ENCODE measurements at places on chromosomes 2 and 18.

DNA sequence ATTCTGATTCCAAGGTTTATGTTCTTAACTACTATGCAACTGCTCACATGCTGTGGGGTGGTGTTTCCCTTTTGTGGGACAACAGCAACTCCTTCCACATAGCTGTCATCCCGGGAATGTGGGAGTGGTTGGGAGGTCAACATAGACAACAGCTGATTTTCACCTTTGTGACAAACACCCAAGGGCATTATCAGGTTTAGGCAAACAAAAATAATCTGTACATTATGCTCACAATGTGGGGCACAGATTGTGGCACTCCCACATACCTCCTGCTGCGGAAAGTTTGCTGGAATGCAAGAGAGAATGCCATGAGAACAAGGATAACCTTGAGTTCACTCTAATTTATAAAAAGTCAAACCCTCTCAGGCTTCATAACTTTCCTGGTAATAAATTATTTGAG is 582.6 kb downstream of the CNTNAP5 start:
- no peak for DNase-seq

- DNase-seq, result no peak
Measured at GRCh38 chr2:118889995-118890394, 42.5 kb upstream of the EN1 start.

GRCh38 chr18:74645679-74646078 is 48.0 kb downstream of the ZNF407 start:
- DNase-seq, result no peak

DNA sequence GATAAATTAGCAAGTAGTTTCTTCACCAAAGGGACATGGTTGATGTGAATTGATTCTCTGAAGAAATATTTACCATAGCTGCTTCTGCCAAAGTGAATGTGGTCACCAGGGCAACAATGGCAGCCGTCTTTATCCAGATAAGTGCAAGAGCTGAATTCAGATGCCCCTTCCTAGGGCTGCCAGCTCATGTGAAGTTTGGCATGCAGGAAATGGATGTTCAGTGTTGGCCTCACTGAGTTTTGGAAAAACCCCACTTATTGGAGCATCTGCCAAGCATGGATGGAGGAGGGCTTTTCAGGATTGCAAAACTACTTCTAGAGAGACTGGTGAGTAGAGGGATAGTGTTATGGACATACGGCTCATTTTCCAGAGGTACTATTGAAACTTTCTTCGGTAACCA is 80.8 kb downstream of the FMNL2 start:
- DNase-seq, result no peak

DNA sequence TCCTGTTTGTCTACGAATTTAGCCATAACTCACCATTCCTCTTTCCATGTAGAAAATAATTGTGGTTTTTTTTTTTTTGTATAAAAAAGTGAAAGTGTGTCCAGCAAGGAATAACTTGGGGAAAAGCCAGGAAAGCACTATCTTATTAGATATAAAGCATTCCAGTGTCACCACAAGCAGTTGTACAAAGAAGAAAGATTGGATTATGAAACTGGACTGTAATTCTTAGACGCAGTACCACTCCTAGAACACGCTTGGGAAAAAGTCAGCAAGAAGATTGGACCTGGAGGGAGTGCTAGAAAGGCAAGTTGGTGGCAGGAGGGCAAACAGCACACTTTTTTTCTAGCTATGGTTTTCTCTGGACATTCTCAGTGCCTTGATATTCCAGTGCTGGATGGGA is 186.7 kb downstream of the PARD3B start:
- no peak for DNase-seq

- no peak for DNase-seq
Measured at GRCh38 chr2:7264791-7265190, 347.6 kb downstream of the RNF144A start.

DNA sequence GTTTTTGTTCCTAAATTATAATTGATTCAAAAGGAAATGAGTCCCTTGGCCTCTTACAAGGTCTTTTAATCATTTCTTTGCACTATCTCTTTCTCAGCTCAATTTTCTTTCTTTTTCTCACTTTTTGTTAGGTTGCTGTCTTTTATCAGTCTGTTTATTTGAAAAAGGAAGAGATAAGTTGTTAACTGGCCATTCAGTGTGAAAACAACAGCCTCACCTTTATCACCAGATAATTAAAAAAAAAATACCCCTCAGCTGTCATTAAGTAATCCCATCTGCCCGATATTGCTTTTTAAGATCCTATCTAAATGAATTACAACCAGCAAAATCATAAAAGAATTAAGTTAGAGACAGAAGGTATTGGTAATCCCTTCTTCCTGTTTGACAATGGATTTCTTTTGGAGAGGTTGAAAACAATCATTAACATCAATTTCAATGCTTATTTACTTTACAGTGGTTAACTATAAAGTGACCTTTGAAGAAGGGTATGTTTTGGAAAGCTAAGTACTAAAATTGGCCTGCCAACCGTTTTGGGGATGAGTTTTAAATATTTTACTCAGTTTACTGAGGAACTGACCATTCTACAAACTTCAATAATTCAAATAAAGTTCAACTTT is 104.9 kb downstream of the TGIF1 start:
- DNase-seq, result no peak

DNA sequence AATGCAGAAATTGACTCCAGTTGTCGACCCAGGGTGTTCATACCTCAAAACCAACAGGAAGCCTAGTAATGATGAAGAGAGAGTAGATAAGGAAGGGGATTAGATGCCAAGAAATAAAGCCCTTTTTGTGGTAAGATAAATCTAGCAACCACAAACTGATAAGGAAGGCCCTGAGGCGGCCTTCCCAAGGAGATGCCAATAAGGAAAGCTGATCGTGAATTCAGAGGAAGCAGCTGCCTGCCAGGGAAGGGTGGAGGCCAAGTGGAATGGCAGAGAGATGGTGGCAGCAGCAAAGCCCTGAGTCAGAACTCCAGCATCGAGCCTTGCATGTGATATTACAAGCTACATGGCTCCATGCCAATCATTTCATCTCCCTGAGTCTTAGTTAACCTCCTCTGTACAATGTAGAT is 126.3 kb downstream of the IRS1 start:
- peak; percentile 62 for DNase-seq

GRCh38 chr2:191642541-191642940 is 35.4 kb upstream of the NABP1 start:
- DNase-seq, result no peak

- DNase-seq, result no peak
Measured at GRCh38 chr2:225735844-225736243, 336.3 kb downstream of the NYAP2 start.

DNA sequence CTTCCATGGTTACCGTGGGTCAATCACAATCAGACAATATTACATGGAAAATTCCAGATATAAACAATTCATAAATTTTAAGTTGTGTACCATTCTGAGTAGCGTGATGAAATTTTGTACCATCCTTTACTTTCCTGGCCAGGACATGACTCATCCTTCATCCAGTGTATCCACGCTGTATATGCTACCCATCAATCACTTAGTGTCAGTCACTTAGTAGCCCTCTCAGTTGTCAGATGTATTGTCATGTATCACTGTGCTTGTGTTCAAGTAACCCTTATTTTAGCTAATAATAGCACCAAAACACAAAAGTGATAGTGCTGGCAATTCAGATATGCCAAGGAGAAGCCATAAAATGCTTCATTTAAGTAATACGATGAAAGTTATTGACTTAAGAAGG is 282.6 kb downstream of the CPS1 start:
- no peak for DNase-seq
